Glomerular endothelial cell (primary cell): ENCODE measurements at places on chromosomes 16 and 17. TPM values are rescaled to one million over a fixed set of nuclear protein-coding genes. Genes with fewer than 3 reads are reported as not detected.

The TMEM132E gene
- total RNA-seq = not detected in 2 replicates

DNA sequence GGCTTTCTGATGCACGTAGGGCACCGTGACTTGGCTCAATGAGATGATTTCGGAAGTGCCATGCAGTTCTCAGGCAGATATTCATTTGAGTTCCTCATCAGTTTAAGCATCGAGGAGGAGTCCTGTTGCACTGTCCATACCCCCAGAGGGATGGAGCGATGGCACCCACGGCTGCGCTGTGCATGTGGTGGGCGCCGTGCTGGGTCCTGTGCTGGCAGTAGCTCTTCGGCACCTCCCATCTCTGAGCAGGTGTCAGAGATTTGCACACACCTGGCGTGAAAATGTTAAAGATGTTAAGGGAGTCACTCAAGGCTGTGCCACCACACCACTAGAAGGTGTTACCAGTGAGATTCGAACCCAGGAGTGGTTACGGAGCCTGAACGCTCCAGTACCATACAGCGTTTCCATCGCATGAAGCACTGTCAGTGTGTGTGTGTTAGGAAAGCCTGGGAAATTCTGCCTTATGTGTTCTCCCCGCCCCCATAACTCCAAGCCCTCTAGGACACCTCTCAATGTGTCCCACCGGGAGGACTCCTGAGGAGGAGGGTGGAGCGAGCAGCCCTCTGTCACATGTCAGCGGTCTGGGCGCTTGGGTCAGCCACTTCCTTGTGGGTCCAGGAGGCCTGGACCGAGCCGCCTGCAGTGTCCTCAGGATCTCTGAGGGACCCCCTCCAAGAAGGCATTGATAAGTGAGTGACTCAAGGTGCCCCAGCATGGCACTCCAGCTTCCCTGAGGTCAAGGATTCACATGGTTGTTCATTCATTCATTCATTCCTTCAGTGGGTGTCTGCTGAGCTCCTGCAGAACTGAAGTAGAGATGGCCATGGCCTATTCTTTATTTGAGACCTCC is 3.8 kb downstream of the MRC2 start:
- no peak for DNase-seq

DNA sequence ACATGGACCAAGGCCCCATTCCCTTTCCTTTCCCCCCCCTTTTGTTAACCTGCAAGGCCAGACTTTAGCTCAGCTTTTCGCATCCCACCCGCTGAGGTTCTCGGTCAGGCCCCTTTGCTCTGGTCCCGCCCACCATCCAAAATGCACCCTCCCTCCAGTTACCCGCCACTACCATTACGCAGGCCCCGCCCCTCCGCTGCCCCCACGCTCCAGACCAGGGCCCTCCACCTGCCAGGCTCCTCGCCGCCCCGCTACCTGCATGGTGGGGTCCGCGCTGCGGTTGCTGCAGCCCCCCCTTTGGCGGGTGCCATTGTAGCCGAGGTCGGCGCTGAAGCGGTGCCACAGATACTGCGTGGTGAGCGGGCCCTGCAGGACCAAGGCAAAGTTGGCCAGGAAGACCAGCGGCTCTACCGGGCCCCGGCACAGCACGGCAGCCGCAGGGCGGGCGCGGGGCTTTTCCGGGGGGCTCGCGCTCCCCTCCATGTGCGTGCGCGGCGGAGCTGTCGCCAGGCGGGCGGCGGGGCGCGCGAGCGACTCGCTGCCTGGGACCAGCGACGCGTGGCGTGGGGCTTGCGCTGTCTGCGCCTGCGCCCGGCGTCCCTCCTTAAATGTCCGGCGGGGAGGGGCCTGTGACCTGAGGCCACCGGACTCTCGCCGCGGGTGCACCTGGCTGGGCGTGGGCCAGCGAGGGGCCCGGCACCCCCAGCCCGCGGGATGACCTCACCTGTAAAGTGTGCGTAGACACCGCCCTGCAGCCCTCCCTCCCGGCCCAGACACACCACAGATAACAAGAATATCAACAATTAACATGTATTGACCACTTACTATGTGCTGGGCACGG is at the start of gene SLC46A1:
TSS of gene SLC46A1 (minus strand) at position 581 of the 841 bp plus-strand sequence. CDS start at position 483, 98 bp downstream.
- DNase-seq = no peak

- no peak for DNase-seq
These were observed 9.6 kb downstream of the ZNF205 start for GRCh38 chr16:3121851-3122467.

- DNase-seq = no peak
These were observed 140.6 kb upstream of the NUDT7 start for GRCh38 chr16:77581706-77582105.

DNA sequence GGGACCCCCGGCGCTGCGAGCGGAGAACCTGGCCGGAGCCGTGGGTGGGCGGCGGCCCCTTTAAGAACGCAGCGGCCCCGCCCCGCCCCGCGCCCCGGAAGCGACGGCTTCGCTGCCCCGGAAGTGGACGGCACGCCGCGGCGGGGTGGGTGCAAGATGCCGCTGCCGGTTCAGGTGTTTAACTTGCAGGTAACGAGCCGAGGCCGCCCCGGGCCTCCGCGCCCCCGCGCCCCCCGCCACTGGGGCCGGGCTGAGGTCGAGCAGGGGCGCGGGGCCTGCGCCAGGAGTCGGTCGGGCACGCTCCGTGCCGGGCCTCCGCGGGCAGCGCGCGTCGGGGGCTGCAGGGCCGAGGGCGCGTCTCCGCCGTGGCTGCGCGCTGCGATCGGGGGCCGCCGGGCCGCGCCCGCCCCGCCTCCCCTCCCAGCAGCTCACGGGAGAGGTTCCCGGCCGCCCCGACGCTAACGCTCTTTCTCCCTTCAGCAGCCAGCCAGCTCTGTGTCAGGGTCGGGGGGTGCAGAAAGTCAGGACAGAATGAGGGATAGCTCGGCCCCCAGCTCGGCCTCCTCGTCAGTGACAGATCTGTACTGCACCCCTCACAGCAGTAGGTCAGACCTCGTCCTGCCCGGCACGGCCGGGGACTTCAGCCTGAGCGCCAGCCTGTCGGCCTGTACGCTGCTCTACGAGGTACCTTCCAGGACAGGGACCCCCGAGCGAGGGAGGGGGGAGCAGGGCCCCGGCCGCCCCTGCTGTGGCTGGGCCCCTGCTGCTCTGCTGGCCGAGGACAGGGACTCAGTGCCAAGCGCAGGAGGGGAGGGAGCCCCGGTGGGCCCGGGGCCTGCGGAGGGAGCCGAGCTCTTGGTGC is at the start of the genes GPS1 and RFNG:
TSS of gene GPS1 (plus strand) at position 123 of the 862 bp plus-strand sequence. CDS start at position 157, 34 bp downstream.
TSS of gene RFNG (minus strand) at position 36 of the 862 bp plus-strand sequence. CDS start 45 bp downstream, outside the sequence.
- DNase-seq = no peak
